ENCODE measurements at places on chromosomes 7 and 10. TPM values are rescaled to one million over a fixed set of nuclear protein-coding genes. Genes with fewer than 3 reads are reported as not detected.

Gene PLEKHS1
- not detected for total RNA-seq

Gene ANKRD7
- total RNA-seq = not detected

Gene NPY4R
- total RNA-seq = 0.30 TPM

Gene KAZALD1
- total RNA-seq = 18.9 TPM

GRCh38 chr10:75887992-75888680 lies 456.7 kb downstream of the LRMDA start:
- no peak overlapping the region for H3K4me3 ChIP-seq
- no peaks in the 10 kb centered on the region for H3K36me3 ChIP-seq
- peaks cover 3% of the 10 kb centered on the region for H3K27me3 ChIP-seq
- H3K4me1 ChIP-seq = no peaks in the 10 kb centered on the region

- H3K36me3 ChIP-seq = no peaks in the 10 kb centered on the region
- no peaks in the 10 kb centered on the region for H3K4me1 ChIP-seq
- H3K27ac ChIP-seq = no peak overlapping the region
- H3K27me3 ChIP-seq = no peaks in the 10 kb centered on the region
- no peak overlapping the region for H3K4me3 ChIP-seq
Observed at GRCh38 chr7:118288098-118288497, 63.6 kb downstream of the ANKRD7 start.

DNA sequence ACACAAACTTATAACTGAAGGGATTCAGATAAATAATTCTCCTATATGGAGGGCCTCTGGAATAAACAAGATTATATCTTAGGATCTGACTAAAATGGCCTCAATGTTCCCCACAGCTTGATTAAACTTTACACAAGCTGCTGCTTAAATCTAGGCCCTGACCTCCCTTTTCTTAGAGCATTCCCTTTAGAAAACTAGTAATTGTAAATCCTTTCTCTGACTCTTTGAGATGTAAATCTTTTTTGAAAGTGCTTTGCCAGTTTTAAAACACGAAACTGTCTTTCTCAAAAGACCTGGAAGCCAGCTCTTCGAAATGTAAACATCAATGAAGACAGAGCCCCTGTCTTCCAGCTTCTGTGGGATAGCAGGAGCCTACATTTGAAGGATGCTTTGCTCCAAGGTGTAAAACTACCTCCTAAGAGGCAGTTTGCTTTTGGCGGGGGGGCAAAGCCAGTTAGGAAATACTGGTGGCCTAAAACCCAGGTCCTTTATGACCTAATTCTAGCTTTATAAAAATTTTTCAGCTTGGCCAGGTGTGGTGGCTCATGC lies 758.7 kb downstream of the CNTNAP2 start:
- no peaks in the 10 kb centered on the region for H3K27me3 ChIP-seq
- H3K36me3 ChIP-seq = no peaks in the 10 kb centered on the region
- H3K4me3 ChIP-seq = no peak overlapping the region
- peaks cover 9% of the 10 kb centered on the region for H3K4me1 ChIP-seq

GRCh38 chr7:6480323-6480660 lies 32.5 kb upstream of the DAGLB start:
- H3K4me3 ChIP-seq = peak overlapping the region; percentile 96
- peaks cover 80% of the 10 kb centered on the region for H3K4me1 ChIP-seq
- H3K27ac ChIP-seq = peak overlapping the region; percentile 89
- DNase-seq = no peak
- no peaks in the 10 kb centered on the region for H3K27me3 ChIP-seq

DNA sequence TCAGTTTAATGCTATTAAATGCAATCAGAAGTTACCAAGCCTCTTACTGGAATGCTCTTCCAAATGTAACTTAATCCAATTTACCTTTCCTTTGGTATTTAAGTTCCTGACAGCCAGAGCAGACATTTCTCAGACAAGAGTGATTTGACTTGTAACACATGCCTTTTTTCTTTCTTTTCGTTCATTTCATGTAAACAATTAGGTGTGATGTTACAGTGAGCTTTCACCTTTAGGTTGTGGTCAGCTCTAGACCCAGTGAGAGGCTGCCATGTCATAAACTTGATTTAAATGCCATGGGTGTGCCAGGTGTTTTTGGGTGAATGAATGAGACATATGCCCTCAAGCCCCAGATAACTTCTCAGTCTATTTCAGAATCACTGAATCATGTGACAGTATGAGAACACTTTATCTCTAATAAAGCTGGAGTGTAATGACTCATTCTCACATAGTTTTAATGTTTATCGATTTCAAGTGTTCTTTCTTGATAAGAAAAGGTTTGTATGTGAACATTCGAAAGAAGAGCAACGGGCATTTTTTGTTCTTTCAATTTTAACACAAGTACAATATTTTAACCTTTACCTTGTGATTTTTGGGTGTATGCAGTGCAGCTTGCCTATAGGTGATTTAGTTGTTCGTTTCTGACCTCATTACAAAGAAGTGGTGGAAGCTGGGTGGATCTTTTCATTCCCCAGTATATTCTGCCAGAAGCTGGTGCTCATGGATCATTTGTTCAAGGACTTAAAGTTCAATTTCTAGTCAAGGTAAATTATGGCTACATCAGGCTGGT lies 61.5 kb downstream of the CHN2 start:
- H3K27ac ChIP-seq = no peak overlapping the region
- H3K36me3 ChIP-seq = no peaks in the 10 kb centered on the region
- H3K4me1 ChIP-seq = peaks cover 9% of the 10 kb centered on the region
- no peak overlapping the region for H3K4me3 ChIP-seq
- no peak for DNase-seq
- H3K27me3 ChIP-seq = no peaks in the 10 kb centered on the region

GRCh38 chr10:8402576-8402975 lies 348.1 kb downstream of the GATA3 start:
- H3K27ac ChIP-seq = no peak overlapping the region
- no peaks in the 10 kb centered on the region for H3K4me1 ChIP-seq
- H3K36me3 ChIP-seq = no peaks in the 10 kb centered on the region
- no peak for DNase-seq
- peaks cover 2% of the 10 kb centered on the region for H3K27me3 ChIP-seq

DNA sequence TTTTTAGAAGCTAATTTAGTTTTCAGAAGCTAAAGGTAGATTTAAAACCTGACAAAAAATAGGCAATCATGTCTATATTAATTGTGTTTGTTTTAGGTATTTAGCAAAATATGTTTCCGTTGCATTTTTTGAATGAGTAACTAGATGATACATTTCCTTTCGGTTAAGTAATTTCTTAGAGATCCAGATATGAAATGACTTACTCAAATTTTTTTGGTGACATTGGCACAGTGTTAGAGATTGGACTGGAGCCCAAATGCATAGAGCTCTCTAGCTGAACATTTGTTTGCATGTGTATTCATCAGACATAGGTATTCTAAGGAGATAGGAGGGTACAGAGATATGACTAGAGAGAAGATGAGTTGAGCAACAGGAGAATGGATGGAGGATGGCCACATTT lies 1.9 kb downstream of the BUB3 start:
- H3K4me1 ChIP-seq = peaks cover 40% of the 10 kb centered on the region
- H3K27me3 ChIP-seq = peaks cover 16% of the 10 kb centered on the region
- H3K4me3 ChIP-seq = no peak overlapping the region
- peaks cover 22% of the 10 kb centered on the region for H3K36me3 ChIP-seq

DNA sequence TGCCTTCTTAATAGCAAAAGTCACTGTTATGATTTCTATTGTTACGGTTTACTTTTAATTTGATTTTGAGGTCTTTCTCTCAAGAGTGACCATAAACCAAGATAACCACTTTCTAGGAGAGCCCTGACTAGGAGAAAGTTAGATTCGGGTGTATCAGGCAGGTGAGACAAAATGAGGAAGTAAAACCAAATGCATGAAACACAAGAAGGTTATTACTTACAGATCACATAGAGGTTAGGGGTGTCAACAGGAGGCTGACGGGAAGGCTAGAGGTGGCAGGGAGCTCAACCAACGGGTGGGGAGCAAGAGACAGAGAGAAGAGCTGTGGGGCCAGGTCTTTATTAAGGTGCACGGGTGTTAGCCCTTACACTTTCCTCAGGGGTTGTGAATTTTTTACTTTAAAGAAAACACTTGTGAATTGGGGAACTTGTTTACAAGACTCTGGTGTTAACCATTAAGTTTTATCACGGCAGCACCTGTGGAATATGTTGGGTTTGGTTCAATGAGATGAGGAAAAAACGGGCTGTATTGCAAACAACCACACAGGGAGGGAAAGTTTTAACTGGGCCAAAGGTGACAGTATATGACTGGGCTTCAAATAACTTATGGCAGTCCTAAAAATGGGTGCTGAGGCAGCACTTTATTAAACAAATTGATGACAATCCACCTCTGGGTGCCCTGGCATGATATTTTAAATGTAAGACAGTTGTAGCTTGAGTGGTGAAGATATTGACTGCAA lies 154.9 kb downstream of the SDHAF3 start:
- no peak overlapping the region for H3K27ac ChIP-seq
- no peaks in the 10 kb centered on the region for H3K27me3 ChIP-seq
- no peak overlapping the region for H3K4me3 ChIP-seq
- H3K36me3 ChIP-seq = no peaks in the 10 kb centered on the region
- DNase-seq = no peak
- no peaks in the 10 kb centered on the region for H3K4me1 ChIP-seq

- H3K27me3 ChIP-seq = no peaks in the 10 kb centered on the region
- no peak overlapping the region for H3K27ac ChIP-seq
- no peak overlapping the region for H3K4me3 ChIP-seq
- no peak for DNase-seq
Observed at GRCh38 chr7:18320971-18321567, 174.5 kb upstream of the HDAC9 start.

DNA sequence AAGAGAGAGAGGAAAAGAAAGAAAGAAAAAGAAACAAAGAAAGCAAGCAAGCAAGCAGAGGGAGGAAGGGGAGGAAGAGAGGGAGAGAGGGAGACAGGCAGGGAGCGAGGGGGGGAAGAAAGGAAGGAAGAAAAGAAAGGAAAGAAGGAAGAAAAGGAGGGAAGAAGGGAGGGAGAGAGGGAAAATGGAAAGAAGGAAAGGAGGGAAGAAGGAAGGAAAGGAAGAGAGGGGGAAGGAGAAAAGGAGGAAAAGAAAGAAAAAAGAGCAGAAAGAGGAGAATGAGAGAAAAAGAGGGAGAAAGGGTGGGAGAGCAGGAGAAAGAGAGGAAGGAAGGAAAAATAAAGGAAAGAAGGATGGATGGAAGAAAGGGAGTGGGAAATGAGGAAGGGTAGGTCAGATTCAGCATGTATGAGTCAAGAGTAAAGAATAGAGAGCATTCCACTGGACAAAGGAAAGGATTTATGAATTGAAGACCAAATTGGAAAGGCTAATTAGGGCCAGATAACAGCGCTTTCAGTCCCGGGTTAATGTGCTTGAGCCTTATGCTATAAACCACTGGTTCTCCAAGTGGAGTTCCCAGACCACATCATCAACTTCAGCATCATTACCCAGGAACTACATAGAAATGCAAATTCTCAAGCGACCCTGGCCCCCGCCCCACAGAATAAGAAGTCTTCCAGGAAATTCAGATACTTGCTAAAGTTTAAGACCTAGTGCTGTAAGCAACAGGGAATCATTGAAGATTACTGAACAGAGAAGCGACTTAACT lies 85.1 kb downstream of the C10orf90 start:
- H3K27ac ChIP-seq = no peak overlapping the region
- no peaks in the 10 kb centered on the region for H3K36me3 ChIP-seq
- peaks cover 23% of the 10 kb centered on the region for H3K27me3 ChIP-seq
- DNase-seq = no peak
- H3K4me1 ChIP-seq = peaks cover 10% of the 10 kb centered on the region

- H3K4me1 ChIP-seq = peaks cover 11% of the 10 kb centered on the region
- H3K27me3 ChIP-seq = peaks cover 3% of the 10 kb centered on the region
- H3K4me3 ChIP-seq = no peak overlapping the region
- no peak overlapping the region for H3K27ac ChIP-seq
- no peak for DNase-seq
Observed at GRCh38 chr10:49144058-49144720, 10.4 kb upstream of the FAM170B start.

DNA sequence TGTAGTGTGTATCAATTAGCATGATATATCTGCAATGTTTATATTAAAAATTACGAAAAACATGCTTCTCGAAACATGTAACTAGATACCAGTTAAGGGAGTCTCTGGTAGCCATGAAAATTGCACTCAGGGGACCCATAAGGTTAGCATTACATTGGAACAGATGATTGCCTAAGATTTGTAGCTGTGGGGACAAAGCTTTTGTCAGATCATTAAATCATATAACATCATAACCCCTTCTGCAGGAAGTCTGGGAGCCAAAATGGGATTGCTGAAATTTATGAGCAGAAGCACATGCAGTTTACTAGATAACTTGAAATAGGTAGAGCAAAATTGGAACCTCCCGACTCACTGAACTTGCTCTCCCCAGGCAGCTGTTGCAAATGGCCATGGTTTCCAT lies 235.0 kb upstream of the IGFBP3 start:
- no peak overlapping the region for H3K27ac ChIP-seq
- no peaks in the 10 kb centered on the region for H3K27me3 ChIP-seq

DNA sequence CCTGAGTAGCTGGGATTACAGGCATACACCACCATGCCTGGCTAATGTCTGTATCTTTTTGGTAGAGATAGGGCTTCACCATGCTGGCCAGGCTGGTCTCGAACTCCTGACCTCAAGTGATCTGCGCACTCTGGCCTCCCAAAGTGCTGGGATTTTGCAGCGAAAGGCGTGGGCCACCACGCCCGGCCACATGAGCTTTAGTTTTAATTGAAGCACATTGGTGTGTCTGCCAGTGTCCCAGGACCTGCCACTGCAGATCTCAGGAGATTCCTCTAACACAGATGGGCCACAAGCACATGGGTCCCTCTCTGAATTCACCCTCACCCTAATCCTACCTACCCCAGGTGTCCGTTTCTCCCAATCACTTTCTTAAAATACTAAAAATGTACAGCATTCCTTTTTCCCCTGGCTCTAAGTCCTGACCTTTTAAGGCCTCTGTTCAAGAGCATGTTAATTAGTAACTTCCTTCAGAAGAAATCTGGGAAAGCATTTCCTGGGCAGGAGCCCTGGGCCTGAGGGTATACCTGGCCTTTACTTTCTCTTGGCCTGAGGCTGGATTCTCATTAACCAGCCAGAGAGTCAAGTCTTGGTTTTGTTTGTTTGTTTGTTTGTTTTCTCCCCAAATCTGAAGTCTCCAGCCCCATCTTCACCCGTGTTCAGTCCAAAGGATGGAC lies 82.6 kb downstream of the PRPF18 start:
- H3K4me1 ChIP-seq = peaks cover 17% of the 10 kb centered on the region
- H3K27ac ChIP-seq = no peak overlapping the region
- no peaks in the 10 kb centered on the region for H3K27me3 ChIP-seq
- H3K4me3 ChIP-seq = no peak overlapping the region
- H3K36me3 ChIP-seq = peaks cover 55% of the 10 kb centered on the region

GRCh38 chr7:298375-298702 lies 8.4 kb downstream of the FOXL3 start:
- peak; percentile 84 for DNase-seq
- H3K4me1 ChIP-seq = peaks cover 3% of the 10 kb centered on the region
- H3K27me3 ChIP-seq = peaks cover 7% of the 10 kb centered on the region
- no peak overlapping the region for H3K4me3 ChIP-seq
- no peaks in the 10 kb centered on the region for H3K36me3 ChIP-seq
